SW 1271 (cell line): ENCODE measurements at places on chromosomes 2 and 18.

DNA sequence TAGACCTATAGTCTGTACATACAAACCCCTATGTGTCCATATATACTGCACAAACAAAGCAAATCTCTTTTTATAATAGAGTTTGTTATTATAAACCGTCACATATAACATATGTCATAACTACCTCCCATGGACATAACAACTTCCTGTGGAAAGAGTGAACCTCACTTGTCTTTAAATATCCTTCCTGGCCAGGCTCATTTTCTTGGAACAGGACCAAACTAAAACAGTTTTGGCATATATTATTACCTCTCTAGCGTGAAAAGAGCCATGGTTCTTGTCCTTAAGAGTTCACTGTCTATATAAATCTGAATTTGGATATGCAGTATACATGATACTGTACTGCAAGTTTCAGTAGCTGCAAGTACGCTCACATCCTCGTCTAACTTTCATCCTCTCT is 28.3 kb upstream of the DNAJC27 start:
- DNase-seq = no peak

GRCh38 chr2:45595721-45596435 is 15.2 kb downstream of the SRBD1 start:
- DNase-seq = no peak

- DNase-seq = no peak
Observed at GRCh38 chr18:32358075-32358474, 112.6 kb downstream of the GAREM1 start.

GRCh38 chr2:129905664-129906081 is 73.8 kb upstream of the RAB6C start:
- no peak for DNase-seq

DNA sequence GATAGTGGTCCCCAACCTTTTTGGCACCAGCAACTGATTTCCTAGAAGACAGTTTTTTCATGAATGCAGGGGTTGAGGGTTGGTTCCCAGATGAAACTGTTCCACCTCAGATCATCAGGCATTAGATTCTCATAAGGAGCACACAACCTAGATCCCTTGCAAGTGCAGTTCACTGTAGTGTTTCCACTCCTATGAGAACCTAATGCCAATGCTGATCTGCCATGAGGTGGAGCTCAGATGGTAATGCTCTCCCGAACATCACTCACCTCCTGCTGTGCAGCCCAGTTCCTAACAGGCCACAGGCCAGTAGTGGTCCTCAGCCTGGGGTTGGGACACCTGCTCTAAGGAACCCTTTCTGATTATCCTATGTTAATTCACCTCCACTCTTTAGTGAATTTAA is 133.5 kb downstream of the SOX11 start:
- no peak for DNase-seq

DNA sequence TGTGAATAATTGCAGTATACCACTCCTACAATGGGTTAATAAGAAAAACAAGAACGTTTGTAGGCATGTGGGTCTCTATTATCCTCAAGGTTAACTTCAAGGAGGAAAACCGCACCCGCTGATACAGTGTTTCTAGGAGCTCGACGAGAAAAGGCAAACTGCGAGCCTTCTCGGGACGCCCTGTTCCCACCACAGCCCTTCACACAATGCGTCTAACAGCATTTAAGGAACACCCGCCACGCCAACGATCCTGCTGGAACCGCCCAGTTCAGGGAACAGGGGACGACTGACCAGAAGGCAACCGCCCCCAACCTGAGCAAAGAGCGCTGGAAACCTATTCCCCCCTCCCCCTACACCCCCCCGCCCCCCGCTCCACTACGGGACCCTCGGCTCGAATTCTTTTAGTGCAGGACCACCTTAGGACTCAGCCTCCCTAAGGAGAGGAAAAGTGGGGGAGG is 710 bp upstream of the TMSB10 start:
- peak; percentile 11 for DNase-seq

GRCh38 chr18:3692113-3692621 is 242.2 kb downstream of the TGIF1 start:
- no peak for DNase-seq

- no peak for DNase-seq
Observed at GRCh38 chr2:103781313-103781712, 1019.5 kb downstream of the TMEM182 start.

DNA sequence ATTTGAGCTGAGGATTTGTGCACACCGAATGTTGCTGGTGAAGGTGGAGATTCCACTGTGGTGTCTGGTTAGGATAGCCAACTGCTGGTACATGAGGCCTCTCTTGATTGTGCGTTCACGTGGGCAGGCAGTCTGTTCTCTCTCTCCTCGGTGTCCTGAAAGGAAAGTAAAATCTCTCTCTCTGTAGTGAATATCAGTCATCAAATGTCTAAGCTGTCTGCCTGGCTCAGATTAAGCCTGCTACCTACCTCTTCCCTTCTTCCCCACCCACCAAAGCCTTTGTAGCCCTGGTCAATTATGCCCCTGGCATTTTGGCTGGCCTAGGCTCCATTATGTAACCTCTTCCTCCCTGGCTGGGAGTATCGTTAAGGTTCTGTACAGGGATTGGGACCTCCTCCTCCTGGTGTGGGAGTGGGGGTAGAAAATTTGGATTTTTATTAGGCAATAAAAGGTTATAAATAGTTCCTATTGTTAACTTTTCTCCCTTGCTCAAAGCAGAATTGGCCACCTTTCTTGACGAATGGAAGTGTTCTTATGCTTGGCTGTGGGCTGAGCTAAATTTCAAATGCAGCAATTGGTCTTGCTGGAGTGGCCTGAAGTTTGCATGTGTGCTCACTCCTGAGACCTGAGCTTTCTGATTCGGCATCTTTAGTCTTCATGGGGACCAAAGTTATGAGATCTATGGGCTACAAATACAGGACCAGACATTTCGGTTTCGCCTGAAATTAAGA is 148.8 kb downstream of the WDSUB1 start:
- no peak for DNase-seq

- no peak for DNase-seq
Observed at GRCh38 chr2:163734401-163734800, 1.4 kb downstream of the FIGN start.

DNA sequence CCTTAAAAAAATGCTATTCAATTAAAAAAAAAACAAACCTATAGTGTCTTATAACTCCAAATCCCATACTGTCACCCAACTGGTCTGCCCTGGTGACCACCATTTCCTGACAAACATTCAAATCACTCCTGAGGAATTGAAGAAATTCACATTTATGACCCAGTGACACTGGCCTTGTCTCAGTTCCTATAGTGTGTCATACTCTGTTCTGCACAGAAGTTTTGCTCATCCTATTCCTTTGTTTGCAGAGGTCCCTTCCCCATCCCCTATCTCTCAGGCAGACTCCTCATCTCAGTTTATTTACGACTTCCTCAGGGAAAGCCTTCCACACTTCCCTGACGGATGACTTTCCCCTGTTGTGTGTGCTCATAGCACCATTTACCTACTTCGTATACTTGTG is 14.7 kb downstream of the ZC3H6 start:
- no peak for DNase-seq

DNA sequence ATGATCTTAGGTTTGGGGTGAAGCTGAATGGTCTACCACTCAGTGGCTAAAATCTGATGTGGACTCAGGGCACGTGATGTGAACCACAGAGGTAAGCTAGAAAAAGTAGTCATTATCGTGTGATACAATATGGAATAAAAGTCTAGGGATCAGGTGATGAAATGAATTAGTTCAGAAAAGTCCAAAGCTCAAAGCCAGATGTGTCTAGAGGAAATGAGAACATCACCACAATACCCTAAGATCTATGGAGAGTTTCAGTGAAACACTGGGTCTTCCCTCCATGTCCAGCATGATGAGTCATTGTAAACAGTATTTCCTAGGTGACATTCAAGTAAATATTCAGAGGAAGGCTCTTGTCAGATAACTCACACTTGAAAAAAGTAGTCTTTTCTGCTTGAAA is 1257.4 kb upstream of the ZEB2 start:
- no peak for DNase-seq

DNA sequence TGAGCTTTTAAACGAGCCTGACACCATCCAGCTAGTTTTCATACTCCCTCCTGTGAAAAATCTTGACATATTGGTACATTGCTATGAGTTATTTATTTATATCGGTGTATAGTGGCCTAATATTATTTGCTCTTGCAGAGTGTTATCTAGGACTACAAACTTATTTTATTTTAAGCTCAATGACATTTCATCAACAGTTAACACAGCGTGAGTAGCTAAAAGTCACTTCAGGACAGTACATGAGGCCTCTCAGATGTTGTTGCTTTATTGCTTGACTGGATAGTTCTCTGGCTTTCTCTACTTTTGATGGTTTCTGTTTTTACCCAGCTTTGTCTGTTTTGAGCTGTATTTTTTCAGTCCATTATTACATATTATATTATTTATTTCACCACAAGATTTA is 172.9 kb upstream of the KLF7 start:
- DNase-seq = no peak

DNA sequence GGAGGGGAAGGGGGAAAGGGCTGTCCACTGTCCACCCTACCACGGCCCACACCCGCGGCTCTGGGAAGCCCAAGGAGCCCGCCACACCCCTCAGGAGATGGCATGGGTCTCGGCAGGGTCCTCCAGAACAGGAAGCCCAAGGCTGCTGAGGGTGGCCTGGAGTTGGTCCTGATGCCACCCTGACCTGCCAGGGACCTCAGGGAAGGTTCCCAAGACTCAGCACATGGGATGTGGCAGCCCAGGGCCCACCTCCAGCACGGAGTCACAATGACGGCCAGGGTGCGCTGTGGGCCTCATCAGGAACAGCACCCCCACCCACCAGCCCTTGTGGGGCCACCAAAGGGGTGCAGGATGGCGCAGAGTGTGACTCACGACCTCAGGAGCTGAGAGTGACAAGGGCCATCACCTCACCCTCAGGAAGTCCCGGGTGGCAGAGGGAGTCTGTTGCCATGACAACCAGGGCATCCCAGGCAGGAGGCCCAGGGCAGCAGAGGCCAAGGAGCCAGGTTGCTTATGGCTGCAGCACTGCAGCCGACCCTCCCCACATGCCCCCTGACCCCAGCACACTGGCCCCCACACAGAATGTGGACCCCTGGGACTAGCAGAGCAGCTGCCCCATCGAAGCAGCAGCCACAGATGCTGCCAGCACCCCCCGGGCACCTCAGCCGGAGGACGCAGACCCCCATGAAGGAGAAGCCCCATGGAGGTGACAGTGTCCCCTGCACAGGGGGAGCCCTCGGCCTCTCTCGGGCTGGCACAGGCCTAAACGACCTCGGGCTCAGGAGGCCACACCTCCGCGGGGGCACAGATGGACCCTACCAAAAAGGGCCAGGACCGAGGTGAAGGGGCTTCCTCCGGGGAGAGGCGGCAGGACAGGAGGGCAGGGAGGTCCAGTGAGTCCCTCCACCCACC is 34.3 kb downstream of the KIF1A start:
- no peak for DNase-seq

DNA sequence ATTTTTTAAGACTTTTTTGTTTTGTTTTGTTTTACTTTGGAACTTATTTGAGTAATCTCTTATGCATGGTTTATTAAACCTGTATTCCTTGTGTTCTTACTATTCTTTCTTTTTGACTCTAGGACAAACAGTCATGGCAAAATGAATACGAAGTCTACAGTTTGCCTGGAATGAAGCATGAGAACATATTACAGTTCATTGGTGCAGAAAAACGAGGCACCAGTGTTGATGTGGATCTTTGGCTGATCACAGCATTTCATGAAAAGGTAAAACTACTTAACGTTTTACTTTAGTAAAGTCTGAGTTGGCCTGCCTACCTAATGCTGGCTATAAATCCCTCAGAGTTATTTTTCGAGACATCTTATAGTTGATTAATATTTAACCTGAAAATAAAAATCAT is 72.3 kb downstream of the ACVR2A start:
- no peak for DNase-seq

GRCh38 chr2:227141301-227141700 is 22.7 kb downstream of the COL4A4 start:
- DNase-seq = no peak

GRCh38 chr2:181643151-181643550 is 13.8 kb downstream of the CERKL start:
- no peak for DNase-seq

DNA sequence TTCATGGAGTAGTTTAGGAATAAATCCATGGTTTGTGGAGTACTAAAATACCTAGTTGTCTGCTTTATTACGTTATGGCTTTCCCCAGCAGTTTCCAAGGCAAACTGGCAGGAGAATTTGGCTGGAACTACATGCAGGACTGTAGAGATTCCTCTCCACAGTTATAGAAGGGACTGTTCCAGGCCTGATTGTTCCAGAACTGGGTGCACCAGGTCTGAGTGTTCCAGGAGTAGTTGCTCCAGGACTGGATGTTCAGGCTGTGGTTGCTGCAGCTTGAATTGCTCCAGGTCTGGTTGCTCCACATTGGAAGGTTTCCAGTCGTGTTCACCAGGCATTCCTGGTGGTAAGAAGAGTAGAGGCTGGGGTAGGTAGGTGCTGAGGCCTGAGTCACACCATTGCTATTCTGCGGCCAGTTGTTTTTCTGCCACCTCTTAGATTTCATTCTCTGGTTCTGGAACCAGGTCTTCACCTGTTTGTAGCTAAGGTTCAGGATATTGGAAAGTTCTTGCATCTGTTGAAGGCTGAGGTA is 28.1 kb downstream of the SGPP2 start:
- DNase-seq = no peak

GRCh38 chr2:193382583-193382982 is 1187.8 kb upstream of the TMEFF2 start:
- no peak for DNase-seq

DNA sequence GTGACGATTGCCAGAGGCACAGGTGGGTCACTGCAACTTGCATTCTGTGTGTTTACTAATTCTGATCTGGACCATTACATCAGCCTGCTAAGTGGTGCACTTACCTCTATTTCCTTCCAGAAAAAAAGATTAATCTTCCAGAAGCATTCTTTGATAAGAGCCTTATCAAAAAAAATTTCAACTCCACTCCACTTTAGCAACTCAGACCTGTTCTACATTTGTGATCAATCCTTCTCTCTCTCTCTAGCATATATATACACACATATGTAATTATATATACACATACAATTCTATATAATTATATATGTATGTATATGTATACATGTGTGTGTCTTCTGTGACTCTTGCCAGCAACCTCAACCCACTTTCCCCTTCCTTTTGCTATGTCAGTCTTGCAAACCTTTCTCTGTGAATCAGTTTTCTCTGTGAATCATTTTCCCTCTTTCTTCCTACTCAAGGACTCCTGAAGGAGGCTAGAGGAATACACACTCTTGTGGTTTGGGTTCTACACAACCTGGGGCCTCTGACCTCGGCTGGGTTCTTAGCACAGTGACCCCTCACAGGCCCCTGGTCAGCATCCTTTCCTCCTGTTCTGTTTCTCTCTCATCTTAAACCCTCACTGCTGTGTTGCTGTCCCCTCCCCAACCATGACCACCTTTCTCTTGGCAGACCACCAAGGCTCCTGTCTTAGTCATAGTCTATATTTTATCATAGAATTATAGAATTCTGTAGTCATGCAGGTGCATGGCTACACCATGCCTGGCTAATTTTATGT is 130.4 kb upstream of the PELI1 start:
- DNase-seq = peak; percentile 8
